ENCODE measurements at places on chromosomes 13 and 19.

DNA sequence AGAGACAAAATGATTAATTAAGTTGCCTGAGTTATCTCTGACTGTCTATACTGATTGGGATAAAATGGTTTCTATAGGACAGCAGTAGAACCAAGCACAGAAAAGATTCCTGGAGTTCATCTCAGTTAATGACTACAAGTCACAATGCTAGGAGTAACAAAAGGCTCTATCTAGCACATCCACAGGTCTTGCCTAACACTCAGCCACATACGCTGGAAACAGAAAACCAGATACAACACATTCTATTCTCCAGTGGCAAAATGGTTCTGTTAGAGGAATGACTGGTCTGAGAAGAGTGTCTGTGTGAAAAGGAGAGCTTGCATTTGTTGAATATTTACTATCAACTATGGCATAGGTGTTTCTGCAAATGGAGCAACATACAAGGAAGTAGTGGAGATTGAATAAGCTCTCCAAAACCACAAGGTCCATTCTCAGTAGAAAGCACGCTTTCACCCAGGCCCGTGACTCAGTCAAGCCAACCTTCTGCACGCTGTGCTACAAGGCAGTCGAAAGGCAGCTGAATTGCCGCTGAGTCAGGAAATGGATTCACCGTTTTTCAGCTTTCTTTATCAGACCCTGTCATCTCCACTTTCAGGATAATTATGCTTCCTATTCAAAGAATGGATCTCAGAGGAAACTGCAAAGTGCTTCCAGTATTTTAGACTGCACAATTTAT lies 761.5 kb downstream of the EFNB2 start:
- no peak for DNase-seq

DNA sequence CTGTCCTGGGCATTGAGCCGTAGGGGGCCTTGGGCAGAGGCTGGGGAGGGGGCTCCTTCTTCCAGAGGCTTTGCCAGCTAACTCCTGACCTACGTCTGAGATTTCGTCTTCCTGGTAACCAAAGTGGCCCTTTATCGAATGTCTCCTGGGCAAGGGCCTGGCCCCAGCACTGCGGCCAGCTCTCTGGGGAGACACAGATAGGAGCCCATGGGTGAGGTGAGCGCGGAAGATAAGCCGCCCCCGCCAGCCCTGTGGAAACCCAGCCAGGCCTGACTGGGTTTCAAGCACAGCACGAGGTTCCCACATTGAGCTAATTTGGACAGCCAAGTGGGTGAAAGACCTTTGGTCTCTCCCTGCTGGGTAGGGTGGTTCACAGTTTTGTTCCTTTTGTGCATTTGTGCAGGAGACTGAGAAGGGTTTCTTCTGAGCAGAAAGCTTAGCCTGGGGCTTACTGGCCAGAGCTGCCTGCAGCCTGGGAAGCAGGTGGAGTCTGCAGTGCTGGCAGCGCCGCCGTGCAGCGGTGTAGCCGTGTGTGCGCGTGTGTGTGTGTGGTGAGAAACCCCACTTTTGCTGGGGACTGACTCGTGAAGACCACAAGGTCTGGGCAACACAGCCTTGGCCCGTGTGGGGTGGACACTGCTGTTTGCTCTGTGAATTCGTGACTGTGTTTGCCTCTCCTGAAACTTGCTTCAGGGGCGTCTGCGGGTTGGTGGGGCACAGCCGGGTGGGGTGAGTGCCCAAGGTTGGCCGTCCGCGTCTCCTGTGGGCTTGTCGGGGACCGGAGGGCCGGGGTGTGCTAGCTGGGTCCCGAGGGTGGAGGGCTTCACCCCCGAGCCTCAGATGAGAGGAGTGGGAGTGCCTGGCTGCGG lies 2.5 kb downstream of the BSG start:
- peak; percentile 37 for DNase-seq

DNA sequence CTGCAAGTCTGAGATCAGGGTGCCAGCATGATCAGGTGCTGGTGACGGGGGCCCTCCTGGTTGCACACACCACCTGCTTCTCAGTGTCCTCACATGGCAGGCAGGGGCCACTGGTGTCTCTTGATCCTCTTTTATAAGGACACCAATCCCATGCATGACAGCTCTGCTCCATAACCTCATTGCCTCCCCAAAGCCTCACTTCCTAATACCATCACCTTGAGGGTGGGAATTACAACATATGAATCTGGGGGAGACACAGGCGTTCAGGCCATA lies 15.0 kb upstream of the MIER2 start:
- no peak for DNase-seq

- no peak for DNase-seq
Observed at GRCh38 chr13:110179116-110179856, 127.7 kb downstream of the COL4A1 start.

DNA sequence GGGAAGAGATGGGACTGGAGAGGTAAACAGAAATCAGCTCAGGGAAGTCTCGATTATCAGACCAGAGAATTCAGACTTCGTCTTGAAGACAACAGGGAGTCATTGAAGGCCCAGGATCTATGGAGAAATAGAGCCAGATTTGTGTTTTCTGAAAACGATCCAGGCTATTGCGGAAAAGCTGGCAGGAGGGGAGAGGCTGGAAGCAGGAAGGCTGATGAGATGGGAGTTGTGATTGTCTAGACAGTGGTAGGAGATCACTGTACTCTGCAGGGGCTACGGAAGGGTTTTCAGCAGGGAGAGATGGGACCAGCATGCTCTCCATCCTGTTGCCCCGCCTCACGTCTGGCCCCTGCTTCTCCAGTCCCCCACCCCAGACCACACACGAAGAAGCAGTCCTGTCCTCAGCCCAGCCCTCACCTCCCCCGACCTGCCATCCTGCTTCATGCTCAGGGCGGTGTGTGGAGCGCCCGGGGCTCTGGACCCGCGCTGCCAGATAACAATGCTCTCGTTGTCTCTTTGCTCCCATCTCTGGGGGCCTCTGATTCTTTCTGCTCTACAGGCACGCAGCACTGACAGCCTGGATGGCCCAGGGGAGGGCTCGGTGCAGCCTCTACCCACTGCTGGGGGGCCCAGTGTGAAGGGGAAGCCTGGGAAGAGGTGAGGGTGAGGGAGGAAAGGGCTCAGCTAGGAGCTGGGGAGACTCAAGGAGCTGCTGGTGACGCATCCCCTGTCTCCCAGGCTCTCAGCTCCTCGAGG lies 1.9 kb downstream of the ARHGAP33 start:
- DNase-seq, result no peak

DNA sequence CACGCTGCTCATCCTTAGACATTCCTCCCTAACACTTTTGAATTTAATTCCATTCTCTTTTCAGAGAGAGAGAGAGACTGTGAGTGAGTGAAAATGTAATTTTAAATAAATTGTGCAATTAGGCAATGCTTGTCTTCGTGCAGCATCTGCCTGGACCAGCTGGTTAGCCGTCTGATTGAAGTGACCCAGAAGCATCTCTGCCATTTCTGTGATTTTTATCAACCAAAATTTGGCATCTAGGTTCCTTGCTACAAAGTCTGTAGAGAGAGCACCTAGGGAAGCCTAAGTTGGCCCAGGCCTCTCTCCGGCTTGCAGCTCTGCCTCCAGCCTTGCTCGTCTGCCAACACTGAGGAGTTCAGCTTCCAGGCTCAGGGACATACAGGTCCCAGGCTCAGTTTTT lies 138.6 kb upstream of the GPR12 start:
- DNase-seq, result no peak

DNA sequence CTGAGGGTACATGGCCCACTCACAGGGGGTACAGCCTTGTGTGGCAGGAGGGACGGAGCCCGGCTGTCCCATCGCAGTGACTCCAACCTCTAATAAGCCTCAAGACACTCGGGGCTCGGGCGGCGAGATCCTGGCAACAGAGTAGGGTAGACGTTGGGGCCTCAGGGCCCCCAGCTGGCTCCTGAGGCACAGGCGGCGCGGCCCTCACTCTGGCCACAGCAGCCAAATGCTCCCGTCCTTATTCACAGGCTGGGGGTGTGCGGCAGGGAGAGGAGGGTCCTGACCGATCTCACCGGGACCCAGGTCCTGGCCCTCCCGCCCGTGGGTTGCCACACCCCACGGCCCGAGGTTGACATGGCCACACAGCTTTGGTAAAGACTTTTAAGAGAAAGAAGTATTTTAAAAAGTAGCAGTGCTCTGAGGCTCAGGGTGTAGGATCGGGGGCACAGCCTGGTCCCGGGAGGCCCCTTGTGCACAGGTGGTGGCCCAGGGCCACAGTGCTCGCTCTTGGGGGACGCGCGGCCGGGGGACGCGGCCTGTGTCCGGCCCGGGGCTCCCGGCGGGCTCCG lies 7.6 kb downstream of the SLC39A3 start:
- DNase-seq, result no peak

GRCh38 chr19:13881692-13882418 lies 4.9 kb downstream of the NANOS3 start:
- DNase-seq, result peak; percentile 61

DNA sequence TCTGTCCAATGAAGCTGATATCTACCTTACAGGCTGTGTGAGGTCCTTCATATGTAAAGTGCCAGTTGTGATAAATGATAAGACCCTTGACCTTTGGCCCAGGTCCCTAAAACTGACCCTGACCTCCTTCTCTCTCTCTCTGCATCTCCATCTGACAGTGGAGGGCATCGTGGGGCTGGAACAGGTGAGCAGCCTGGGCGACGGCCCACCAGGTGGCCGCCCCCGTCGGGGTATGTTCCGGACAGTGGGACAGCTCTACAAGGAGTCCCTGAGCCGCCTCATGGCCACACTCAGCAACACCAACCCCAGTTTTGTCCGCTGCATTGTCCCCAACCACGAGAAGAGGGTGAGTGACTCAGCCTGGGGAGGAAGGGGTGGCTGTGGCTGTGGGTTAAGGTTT lies 53.7 kb downstream of the MYH14 start:
- DNase-seq, result no peak

DNA sequence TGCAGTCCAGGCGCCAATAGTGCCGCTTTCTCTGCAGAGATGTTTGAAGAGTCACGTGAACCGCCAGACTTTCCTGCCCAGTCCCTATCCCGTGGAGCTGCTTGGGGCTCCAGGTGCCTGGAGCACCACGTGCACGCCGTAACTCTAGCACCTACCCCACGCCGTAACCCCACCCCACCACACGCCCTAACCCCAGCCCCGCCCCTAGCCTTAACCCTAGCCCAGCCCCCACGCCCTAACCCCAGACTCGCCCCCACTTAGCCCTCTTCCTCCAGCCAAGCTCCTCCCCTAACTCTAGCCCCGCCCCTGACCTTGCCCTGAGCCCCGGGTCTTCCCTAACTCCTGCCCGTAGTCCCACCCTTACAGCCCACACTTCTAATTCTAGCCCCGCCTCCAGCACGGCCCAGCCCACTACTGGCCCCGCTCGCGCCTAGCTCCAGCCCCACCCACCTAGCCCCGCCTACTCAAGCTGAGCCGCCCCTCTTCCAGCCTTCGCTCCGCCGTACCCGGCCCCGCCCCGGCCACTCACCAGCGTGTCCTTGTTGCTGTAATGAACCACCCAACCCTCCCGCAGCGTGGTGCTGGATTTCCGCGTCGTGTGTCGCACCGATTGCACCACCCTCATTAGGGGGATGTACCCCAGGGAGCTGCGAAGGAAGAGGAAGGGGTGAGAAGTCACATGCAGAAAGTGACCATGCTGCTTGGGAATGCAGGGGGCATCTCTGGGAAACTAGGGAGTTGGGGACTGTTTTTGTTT lies 19.5 kb downstream of the PRKD2 start:
- peak; percentile 89 for DNase-seq

DNA sequence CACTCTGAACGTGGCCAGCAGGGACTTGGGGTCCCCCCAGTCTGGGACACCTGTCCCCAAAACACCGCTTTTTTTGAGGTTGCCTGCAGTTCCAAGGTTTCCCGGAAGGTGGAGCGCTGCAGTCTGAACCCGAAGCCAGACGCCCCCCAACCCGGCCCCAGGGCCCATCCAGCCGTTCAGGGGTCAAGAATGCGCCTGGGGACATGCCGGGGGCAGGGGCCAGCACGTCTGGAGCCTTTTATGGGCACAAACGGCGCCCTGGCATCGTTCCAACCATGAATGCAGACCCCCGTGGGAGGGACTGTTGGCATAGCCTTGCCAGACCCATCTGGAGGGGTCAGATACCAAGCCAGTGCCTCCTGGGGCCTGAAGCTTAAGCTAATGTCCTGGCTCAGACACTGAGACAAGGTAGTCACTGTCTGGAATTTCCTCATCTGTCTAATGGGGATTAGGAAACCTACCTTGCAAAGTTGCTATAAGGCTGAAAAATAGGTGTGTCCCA lies 6.9 kb downstream of the S1PR5 start:
- DNase-seq, result peak; percentile 38

GRCh38 chr13:46373623-46374022 lies 13.4 kb downstream of the RUBCNL start:
- no peak for DNase-seq

GRCh38 chr13:44432650-44433049 lies 59.0 kb downstream of the SERP2 start:
- DNase-seq, result no peak

- no peak for DNase-seq
Observed at GRCh38 chr13:80345771-80346510, 5.0 kb upstream of the SPRY2 start.

- no peak for DNase-seq
Observed at GRCh38 chr19:35421362-35421761, 26.7 kb upstream of the FFAR2 start.

DNA sequence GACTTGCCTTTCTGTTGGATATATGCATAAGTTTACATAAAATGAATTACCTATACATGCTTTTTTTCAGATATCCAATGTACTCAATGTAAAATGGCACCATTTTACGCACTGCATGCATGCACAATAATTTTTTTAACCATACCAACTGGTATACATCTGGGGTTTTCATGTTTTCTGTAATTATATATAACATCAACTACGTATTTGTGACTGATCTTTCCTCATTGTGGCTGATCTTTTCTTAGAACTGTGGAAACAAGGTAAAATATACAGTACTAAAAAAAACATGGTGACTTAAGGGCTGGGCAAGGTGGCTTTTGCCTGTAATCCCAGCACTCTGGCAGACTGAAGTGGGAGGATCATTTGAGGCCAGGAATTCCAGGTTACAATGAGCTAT lies 18.5 kb downstream of the PSPC1 start:
- no peak for DNase-seq

GRCh38 chr13:73835138-73835721 lies 299.0 kb downstream of the KLF12 start:
- no peak for DNase-seq

GRCh38 chr13:33410619-33411018 lies 125.1 kb upstream of the STARD13 start:
- no peak for DNase-seq

GRCh38 chr19:19460258-19460731 lies 54.8 kb downstream of the GATAD2A start:
- DNase-seq, result no peak

DNA sequence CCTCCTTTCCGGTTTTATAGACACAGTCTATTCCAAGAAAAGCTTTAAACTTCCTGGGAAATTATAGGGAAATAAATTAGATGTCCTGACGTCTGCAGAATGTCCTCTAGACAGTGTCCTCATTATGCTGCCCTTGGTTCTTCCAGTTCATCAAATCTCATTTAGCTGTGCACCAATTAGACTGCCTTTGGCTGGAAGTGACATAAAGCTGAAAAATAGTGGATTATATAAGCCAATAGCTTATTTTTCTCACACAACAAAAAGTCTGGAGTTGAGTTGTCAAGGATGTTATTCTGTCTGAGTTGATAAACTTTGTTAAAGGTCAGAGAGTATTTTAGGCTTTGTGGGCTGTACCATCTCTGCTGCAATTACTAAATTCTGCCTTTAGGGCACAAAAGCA lies 314.8 kb upstream of the TMTC4 start:
- DNase-seq, result no peak

- DNase-seq, result no peak
Observed at GRCh38 chr19:46076031-46076880, 35.5 kb upstream of the IGFL4 start.

All from right hindlimb (tissue), 1 donor.